Astrocyte of the spinal cord (primary cell): ENCODE measurements at places on chromosomes 1 and 21.
A peak's percentile ranks its signal among the peaks of the same experiment; 100 is the strongest.

DNA sequence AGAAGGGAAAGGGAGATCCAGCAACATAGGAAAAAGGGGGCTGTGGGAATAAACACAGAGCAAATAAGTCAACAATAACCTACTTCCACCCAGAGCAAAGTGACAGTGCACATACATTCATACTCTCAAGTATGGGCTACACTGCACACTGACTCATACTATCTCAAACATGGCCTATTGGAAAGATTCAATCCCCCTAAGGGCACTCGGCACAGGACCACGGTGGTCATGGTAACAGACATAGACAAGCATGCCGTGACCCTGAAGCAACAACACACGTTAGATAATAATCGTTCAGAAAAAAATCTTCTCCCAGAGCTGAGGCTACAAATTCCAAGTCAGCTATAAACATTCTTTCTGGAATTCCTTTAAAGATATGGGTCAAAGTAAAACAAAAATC lies 16.8 kb upstream of the JAK1 start:
- DNase-seq: peak; percentile 60

- no peak for DNase-seq
Observed at GRCh38 chr1:210621712-210622111, 293.0 kb downstream of the HHAT start.

GRCh38 chr1:61081686-61082310 lies 563 bp upstream of the NFIA start:
- peak; percentile 71 for DNase-seq

- peak; percentile 91 for DNase-seq
Observed at GRCh38 chr1:224203243-224204016, 20.4 kb downstream of the DEGS1 start.

GRCh38 chr1:112672842-112673241 lies 1.6 kb upstream of the MOV10 start:
- no peak for DNase-seq
